GM04503 (cell line): ENCODE measurements at places on chromosomes 3 and 15.
A peak's percentile ranks its signal among the peaks of the same experiment; 100 is the strongest.

DNA sequence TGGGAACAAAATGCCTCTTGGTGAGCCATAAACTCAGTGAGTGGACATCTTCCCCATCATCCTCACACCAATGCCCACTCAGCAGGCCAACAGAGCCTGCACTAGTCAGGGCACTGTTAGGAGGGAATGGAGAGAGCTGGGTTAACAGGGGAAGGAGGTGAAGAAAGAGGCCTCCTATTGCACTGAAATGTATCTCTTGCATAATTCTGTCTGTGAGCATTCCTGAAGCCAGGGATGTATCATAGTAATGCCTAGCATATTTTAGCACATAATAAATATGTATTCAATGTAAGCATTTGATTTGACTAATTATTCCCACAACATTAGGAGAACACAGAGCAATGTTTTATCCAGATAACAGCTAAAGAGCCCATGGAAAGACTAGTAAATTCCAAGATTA is 81.2 kb downstream of the ANO10 start:
- DNase-seq: peak; percentile 31

GRCh38 chr3:150458001-150458400 is 49.9 kb downstream of the TSC22D2 start:
- DNase-seq: no peak

DNA sequence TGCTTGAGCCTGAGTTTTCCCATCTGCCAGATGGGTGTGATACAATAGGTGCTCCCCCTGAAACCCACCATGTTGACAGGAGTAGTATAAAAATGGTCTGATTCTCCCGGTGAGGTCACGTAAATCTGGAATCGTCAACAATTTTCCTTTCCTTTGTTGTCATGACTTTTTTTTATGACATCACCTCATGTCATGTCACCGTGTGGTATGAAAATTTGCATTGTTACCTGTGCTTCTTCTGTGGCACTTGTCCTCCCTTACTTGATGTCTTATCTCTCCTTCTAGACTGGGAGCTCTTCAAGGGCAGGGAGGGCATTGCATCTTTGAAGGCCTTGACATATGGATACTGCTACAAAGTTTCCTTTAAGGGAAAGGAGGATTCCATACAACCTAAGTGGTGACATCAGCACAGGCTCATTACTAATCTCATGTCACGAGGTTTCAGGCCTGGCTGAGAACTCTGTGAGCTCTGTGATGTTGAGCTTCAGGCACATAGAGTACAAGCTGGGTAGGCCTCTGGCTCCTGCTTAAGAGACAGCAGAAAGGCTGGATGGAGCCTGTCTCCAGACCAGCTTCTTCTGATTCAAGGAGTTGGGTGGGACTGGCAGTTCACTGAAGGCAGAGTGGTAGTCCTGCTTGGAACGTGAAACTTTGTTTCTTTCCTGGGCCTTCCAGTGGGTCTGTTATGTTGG is 66.3 kb downstream of the LPP start:
- DNase-seq: no peak

GRCh38 chr15:33636234-33636633 is 325.5 kb downstream of the RYR3 start:
- DNase-seq: no peak

DNA sequence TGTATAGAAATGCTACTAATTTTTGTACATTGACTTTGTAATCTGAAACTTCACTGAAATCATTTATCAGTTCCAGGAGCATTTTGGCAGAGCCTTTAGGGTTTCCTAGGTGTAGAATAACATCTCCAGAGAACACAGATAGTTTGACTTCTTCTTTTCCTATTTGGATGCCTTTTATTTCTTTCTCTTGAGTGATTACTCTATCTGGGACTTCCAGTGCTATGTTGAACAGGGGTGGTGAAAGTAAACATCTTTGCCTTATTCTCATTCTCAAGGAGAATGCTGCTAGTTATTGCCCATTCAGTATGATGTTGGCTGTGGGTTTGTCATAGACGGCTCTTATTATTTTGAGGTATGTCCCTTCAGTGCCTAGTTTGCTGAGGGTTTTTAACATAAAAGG is 697.9 kb upstream of the ROBO1 start:
- no peak for DNase-seq

DNA sequence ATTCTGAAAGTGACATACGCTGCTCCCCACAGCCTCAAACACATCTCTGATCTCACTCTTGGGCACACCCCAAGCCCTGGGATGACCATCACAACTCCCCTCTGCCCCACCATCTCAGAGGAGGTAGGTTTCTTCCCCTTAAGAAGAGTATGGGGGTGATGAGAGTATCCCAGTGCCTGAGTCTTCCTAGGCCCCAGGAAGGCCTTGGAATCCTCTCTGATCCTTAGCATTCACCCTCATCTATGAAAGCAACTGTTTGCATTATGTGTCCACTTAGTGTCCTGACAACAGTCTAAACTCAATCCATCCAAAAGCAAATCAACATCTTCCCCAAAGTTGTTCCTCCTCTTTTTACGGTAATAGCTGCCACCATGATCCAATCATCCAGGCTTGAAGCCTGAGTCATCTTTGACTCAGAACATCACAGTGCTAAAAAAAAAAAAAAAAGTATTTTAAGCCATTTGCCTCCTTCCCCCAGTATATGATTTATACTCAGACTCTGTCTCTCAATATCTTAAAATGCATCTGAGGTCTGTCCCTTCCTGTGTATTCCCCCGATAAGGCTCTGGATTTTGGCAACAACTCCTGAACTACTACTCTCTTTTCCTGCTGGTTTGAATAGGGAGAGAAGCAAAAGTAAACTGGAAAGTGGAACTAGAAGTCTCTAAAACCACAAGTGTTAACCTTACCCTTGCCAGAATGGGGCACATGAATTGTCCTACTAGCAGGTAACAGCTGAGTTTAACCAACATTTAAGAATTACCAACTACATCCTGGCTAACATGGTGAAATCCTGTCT is 22.5 kb downstream of the POPDC2 start:
- peak; percentile 96 for DNase-seq

- no peak for DNase-seq
Measured at GRCh38 chr3:52774901-52775864, 2.2 kb upstream of the ITIH1 start.

DNA sequence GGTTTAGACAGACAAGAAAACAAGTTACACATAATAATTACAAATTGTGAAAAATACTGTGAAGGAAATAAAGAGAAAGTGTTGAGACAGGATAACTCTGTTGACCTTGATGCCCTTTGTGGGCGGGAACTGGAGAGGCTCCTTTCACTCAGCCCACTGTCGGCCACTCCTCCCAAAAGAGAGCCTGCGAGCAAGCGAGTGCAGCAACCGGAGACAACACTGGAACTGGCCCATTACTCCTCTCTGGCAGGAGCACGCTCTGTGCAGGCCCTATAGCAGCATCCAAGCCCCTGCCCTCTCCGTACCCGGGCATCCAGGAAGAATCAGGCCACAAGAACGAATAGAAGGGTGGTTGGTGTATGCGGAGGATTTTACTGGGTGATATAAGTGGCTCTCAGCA is 16.2 kb upstream of the DUT start:
- no peak for DNase-seq

DNA sequence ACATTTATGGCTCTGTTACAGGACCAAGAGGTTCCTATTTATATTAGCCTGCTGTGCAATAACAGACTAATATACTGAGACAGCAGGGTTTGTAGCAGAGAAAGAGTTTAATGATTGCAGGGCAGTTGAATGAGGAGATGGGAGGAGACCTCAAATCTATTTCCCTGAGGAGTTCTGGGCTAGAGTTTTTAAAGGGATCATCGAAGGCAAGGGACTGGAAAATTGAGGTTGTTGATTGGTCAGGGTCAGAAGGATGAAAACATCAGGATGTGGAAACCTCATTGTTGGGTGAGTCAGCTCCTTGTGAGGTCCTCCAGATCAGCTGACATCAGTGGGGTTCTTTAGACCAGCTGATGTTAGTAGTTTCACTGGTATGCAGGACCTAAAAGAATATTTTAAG is 60.6 kb upstream of the GOLGA8B start:
- peak; percentile 71 for DNase-seq

DNA sequence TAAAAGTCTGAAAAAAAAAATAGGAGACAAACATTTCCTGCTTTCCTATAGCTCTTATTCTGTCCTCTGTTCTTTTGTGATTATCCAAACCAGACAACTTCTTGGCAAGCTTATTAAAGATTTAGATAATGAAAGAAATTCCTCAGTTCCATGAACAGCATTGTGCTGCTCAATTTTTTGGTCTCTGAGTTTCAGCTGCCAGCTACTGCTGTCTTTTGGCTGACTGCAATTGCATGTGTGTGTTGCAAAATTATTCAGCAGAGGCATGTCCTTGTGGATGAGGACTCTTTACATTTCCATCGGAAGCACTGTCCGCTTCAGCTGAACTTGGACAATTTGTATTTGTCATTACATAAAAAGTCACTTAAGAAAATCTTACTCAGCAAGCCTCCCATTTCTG is 397.3 kb upstream of the RASGRP1 start:
- no peak for DNase-seq

- no peak for DNase-seq
Measured at GRCh38 chr15:29693225-29693624, 129.0 kb downstream of the TJP1 start.

GRCh38 chr15:48507416-48508065 is 138.0 kb downstream of the FBN1 start:
- no peak for DNase-seq

DNA sequence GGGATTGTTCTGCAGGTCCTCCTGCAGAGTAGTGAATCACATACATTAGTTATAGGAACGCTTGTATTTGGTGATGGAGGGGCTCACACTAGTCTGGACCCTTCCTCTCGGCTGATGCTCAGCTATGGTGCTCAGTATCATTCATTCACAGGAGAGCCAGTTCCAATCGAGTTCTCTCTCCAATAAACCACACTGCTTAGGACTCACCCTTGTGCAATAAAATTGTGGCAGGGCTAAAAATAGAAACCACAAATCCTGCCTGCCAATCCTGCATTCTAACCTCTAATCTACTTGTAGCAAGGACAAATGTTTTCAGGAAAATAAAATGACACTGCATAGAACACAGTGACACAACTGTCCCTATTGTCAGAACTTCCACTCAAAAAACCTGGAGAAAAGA is 138.4 kb upstream of the TBL1XR1 start:
- no peak for DNase-seq

GRCh38 chr3:128319107-128319506 is 147.6 kb downstream of the DNAJB8 start:
- no peak for DNase-seq

GRCh38 chr15:48765022-48765421 is 45.8 kb downstream of the CEP152 start:
- no peak for DNase-seq

GRCh38 chr3:160569894-160570652 is 4.7 kb upstream of the KPNA4 start:
- no peak for DNase-seq

DNA sequence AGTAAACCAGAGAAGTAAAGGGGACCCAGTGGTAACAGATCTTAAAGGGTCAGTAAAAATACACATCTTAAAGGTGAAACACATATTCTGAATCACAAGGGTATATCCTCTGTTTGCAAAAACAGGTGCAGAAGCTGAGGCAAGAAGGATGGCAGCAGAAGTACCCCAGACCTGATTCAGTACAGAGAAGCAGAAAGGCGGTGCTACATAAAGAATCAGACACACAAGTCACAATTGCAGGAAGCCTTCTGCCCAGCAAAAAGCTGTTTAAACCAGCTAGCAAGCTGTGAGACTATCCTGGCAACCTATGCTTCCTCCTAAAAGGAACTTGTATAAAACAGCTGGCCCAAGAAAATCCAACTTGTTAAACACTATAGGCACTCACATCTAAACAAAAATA is 49.4 kb downstream of the ZNF280D start:
- DNase-seq: no peak

GRCh38 chr3:4943549-4943948 is 35.7 kb upstream of the BHLHE40 start:
- DNase-seq: no peak

DNA sequence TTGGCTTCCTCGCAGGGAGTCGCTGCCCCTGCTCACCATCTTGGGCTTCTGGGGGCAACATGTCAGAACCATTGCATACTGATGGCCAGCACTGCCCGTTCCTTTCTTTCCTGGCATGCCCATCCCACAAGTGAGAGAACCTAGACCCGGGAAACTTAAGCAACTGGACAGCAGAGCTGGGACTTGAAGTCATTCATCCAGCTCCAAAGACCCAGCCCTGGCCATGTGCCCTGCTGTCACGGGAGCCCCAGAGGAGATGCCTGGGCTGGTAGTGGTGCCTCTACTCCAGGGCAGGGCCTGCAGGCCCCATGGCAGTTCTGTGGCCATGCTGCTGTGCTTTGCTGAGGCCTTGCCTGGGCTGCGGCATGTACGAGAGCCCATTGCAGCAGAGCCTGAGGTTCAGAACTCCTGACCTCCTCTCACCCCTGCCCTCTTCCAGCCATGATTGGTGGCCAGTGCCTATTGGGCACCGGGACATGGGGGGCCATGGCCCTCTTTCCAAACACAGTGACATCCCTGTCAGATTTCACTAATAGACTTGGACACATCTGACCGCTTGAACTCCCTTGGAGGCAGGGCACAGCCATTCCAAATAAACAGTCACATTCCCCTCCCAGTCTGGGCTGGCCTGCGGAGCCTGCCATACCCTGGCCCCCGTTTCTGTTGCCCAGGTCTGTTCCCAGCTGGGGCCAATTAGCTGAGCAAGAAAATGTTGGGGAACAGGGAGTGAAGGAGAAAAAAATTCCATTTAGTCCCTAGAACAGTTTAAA is 115.9 kb downstream of the EEFSEC start:
- no peak for DNase-seq

- DNase-seq: no peak
Measured at GRCh38 chr15:93274257-93274656, 185.2 kb upstream of the RGMA start.

GRCh38 chr3:128933213-128933921 is 53.9 kb downstream of the ACAD9 start:
- no peak for DNase-seq

GRCh38 chr3:103968131-103968530 is 1398.6 kb upstream of the ALCAM start:
- DNase-seq: no peak

DNA sequence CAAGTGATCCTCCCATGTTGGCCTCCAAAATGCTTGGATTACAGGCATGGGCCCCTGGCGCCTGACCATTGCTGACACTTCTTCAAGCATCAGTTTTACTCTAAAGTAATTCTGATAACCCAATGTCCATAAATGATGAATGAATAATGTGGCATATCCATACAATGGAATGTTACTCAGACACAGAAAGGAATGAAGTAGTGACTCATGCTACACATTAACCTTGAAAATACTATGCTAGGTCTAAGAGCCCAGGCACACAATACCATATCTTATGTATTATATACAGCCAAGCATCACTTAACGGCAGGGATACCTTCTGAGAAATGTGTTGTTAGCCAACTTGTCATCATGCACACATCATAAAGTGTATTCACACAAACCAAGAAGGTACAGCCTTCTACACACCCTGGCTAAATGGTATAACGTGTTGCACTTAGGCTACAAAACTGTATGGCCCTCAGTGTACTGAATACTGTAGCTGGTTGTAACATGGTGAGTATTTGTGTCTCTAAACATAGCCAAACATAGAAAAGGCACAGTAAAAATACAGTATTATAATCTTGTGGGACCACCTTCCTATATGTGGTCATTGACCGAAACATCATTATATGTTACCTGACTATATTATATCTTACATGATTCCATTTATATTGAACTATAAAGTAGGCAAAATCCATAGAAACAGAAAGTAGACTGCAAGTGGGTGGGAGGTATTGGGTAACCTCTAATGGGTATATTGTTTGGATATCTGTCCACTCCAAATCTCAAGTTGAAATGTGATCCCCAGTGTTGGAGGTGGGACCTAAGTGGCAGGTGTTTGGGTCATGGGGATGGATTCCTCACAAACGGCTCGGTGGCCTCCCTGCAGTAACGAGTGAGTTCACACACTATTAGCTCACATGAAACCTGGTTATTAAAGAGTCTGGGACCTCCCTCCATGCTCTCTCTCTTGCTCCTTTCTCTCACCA is 31.4 kb downstream of the MKRN2 start:
- no peak for DNase-seq
